GM23248 (cell line): ENCODE measurements at places on chromosomes 11 and 22.
A peak's percentile ranks its signal among the peaks of the same experiment; 100 is the strongest.

GRCh38 chr11:26442131-26442530, 110.2 kb downstream of the ANO3 start:
- peak; percentile 90 for DNase-seq

DNA sequence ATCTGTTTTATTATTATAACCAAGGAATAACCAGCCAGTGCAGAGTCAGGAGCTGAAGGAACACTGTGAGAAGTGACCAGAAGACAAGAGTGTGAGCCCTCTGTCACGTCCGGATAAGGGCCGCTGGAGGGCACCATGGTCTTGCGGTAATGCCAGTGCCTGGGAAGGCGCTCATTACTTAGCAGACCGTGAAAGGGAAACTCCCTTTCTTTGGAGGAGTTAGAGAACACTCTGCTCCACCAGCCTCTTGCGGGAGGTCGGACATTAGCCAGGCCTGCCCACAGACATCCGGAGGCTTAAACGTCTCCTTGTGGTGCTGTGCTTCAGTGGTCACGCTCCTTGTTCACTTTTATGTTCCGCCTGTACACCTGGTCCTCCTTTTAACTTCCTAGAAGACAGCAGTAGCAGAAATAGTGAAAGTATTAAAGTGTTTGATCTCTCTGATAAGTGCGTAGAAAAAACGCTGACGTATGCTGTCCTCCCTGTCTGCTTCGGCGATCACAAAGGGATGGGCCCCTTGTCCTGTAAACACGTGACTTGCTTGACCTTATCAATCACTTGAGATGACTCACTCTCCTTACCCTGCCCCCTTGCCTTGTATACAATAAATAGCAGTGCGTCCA, 120.6 kb upstream of the LMO1 start:
- DNase-seq, result peak; percentile 57

DNA sequence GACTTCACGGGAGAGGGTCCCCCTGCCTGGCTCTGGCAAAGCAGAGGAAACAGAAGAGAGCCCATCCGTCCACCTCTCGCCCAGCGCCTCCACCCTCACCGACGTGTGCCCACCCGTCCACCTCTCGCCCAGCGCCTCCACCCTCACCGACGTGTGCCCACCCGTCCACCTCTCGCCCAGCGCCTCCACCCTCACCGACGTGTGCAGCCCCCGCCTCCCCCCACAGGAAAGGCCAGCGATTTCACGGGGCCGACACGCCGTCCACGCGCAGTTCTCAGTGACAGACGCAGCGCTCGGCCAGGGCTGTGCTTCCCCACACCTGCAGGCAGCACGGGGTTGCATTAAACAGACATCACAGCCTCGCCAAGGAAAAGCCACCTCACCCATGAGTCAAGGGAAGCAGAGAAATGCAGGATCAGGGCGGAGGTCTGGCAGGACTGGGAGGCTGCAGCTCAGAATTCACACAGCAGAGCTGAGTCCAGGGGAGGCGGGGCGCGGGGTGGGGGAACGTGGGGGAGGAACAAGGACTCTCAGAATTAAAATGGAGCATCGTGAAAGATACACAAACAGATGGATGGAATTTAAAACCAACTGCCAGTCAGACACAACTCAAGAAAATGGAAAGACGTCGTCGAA, 377.7 kb downstream of the BRD1 start:
- DNase-seq, result no peak

- DNase-seq, result no peak
Observed at GRCh38 chr11:45385844-45386243, 99.7 kb upstream of the SYT13 start.

DNA sequence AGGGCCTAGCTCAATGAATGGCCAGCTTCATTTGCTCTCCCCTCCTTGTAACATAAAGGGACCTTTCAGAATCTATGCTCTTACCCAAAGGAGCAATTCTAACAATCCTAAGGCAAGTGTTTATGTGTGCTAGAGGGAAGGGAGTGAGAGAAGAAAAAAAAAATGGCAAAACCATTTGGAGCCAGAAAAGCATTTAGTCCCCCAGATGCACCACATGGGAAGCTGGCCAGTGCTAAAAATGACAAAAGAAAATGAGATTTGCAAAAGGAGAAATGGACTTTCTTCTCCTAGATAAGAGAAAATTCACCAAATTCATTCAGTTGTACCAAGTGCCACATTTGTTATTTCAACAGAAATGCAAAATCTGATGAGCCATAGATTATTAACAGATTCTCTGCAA, 52.8 kb downstream of the SERGEF start:
- DNase-seq, result no peak

DNA sequence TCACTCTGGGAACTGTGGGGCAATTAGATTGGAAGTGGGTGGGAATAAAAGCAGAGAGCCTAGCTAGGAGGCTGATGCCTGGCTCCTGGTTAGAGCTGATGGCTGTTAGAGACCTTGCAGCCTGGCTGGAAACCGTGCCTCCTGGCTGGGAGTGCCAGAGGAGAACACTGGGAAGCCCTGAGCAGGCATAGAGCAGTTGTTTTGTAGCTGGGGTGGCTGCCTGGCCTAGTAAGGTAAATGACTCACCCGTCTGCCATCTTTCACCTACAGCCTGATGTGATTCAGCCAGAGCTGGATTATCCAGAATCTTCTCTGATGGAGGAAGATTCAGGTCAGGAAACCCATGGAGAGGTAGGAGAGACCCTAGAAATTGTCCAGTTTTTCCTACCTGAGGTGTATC, 6.1 kb downstream of the UQCR10 start:
- peak; percentile 69 for DNase-seq
